ENCODE measurements at places on chromosomes 13 and 19. TPM values are rescaled to one million over a fixed set of nuclear protein-coding genes. Genes with fewer than 3 reads are reported as not detected.

DNA sequence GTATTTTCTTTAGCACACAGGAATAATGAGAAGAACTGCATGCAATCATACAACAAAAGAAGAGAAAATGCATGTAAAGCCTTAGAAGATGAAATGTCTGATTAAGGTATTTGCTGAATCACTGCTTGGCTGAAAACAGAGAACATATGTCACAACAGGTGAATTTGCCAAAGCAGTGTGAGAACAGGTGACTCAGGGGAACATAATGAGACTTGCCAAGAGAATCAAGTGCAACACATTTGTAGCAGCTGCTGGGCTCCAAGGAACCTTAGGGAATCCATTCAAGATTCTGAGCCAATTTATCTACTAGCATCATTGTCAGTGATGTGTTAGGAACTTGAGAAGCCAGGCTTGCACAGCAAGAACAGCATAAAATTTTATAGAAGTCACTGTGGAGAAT lies 273.1 kb downstream of the PCDH20 start:
- DNase-seq: peak; percentile 44

DNA sequence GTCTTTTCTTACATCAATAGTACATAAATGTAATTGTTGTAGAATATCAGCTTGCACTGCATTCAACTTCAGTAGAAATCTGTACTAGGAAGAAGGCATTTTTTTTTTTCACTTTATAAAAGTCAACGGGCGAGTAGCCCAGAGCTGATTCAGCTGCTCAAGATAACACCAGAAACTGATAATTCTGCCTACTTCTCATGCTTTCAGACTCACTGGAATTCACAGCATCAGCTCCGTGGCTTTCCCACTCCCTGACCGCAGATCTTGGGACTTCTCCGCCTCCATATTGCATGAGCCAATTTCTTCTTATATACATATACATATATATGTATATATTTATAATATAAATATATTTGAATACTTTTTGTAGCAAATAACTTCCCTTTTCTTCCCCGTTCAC lies 263.1 kb upstream of the RXFP2 start:
- DNase-seq: no peak

DNA sequence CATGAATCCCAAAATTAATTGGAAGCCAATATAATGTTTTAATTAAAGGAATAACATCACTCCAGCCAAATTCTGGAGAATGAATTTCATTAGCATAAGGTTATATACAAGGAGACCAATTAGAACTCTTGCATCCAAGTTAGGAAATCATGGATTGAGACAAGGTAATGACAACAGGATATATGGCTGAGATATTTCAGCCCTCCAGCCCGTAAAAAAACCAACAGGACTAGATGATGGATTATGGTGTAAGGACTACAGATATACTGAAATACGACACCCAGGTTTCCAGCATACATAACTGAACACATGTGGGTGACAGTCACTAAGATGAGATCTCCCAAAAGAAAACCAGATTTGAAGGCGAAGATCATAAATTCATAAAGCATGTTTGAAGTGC lies 56.5 kb downstream of the TSC22D1 start:
- no peak for DNase-seq

The RNASEH2A gene
- 15.8 TPM for total RNA-seq

The DNAAF3 gene
- 0.31 TPM for total RNA-seq

GRCh38 chr13:94168783-94169453 lies 310.6 kb downstream of the DCT start:
- DNase-seq: no peak

- no peak for DNase-seq
Measured at GRCh38 chr19:42286349-42287016, 15.4 kb upstream of the PRR19 start.

DNA sequence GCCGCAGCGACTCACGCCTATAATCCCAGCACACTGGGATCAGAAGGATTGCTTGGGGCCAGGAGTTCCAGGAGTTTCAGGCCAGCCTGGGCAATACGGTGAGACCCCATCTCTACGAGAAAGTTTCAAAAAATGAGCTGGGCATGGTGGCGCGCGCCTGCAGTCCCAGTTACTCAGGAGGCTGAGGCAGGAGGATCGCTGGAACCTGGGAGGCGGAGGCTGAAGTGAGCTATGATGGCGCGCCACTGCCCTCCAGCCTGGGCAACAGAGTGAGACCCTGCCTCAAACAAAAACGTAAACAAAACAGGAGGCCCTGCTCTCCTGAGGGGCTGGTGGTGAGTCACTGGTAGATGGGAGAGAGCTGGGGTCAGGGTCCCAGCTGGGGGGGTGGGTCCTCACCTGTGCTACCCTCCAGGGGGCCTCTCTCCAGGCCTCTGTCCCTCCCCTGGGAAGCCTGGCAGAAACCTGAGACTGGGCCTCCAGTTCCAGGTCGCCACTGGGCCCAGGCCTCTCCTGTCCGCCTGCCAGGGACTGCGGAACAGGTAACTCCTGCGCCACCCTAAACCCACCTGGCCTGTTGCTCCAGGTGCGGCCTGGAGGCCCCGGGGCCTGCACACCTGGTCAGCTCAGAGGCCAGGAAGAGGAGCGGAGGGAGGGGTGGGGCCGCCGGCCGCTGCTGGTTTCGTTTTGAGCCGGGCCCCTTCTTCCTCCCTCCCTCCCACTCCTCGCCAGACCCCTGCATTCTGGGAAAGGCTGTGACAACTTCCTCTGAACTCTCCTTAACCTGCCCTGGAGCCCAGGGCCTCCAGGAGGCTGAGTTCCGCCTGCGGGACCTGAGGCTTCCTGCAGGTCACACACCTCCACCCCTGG lies 17.2 kb upstream of the ZBTB7A start:
- no peak for DNase-seq

The LILRA1 gene
- 0.16 TPM for total RNA-seq

DNA sequence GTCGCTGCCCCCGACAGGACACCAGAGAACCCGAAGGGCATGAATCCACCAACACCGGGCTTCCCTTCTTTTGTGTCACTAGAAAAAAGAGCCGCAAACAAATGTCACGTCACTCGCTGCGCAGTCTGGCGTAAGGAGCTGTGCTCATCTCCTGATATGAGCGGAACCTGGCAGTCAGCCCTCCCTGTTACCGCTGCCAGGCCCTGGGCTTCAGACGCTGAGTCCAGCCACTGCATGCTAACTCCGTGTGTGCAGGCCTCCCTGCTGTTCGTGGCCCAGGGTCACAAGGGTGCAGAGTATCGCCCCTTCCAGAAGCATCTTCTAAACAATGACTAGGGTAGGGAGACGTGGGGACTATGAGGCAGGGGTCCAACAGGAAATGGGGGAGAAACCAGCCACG lies 71.3 kb downstream of the SLC7A1 start:
- no peak for DNase-seq

DNA sequence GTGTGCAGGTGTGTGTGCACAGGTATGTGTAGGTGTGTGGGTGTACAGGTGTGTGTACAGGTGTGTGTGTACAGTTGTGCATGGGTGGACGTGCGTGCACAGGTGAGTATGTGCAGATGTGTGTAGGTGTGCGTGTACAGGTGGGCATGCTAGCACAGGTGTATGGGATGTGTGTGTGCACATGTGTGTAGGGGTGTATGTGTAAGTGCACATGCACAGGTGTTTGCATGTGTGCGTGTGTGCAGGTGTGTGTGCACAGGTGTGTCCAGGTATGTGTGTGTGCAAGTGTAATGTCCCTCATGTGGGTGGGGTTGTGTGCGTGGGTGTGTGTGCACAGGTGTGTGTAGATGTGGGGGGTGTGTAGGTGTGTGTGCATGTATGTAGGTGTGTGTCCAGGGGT lies 27.5 kb upstream of the TFDP1 start:
- no peak for DNase-seq

DNA sequence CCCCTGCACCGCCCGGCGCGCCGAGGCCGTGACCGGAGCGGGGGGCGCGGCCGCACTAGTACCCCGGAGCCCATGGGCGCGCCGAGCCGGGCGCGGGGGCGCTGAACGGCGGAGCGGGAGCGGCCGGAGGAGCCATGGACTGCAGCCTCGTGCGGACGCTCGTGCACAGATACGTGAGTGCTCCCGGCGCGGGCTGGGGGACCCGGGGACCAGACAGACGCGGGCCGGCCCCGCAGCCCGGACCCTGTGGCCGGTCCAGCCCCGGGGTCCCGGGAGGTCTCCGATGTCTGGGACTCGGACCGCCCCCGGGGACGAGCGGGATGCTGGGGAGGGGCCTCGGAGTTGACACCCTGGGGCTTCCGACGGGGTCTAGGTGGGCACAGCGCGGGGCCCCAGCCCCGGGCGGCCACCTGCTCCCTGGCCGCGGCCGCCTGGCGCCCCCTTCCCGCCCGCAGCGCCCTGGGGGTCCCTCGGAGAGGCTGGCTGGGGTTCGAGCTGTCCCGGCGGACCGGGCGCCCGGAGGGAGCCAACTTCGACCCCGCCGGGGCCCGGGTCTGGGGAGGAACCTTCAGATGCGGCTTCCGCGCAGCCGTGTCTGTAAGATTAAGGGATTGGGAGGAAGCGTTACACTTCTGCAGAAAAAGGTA lies 568 bp downstream of the ATP11A start:
- no peak for DNase-seq

GRCh38 chr19:19515642-19516519 lies at the start of gene NDUFA13:
Gene NDUFA13 (plus strand): TSS chr19:19516225. CDS start chr19:19516239, 14 bp downstream.
- peak; percentile 87 for DNase-seq

The ATP1A3 gene
- total RNA-seq: 153 TPM

DNA sequence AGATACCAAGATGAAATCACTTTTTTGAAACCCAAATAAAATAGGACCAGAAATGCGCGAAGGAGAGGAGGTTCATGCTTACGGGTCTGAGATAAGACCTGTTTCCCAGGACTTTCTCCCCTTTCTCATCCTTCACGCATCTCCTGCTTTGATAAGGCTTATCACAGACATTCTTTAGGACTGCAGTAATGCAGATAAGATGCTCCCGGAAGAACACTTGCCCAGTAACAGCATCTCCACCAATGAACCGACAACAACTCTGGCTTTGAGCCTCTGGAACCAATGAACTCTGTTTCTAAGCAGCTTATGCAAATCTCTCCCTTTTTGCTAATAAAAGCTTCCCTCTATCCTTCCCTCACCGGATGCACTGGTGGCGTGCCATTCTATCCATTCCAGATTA lies 783.4 kb upstream of the ARGLU1 start:
- DNase-seq: no peak

DNA sequence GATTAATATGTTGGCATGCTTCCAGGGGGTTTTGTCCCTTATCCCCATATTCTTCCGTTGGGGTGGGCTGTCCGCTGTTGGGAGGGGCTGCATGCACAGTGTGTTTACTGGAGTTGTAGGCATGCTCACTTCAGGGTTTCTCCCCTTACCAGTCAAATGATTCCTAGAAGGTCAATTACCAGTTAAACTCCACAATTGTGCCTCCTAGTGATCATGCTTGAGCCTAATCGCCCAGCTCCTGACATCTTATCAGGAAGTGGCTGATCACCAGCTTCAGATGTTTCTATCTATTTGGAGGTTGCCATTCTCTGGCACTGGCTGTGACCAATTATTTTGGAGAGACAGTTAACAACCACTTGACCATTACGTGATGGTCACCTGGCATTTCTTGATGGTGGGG lies 1090.0 kb downstream of the SLITRK5 start:
- DNase-seq: no peak

DNA sequence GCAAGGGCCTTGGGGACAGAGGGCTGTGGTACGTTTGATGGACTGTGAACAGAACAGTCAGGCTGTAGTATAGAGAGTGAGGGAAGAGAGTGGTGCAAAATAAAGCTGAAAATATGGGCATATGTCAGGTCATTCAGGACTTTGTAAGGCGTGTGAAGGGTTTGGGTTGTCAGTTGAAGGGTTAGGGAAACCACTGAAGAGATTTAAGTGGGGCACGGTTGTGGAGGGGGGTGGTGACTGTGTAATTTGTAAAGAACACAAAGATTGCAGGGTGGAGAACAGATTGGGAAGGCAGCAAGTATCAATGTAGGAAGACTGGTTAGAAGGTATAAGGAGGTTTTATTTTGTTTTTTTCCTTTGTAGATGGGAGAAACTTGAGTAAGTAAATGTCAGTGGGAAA lies 349.8 kb downstream of the DLEU7 start:
- no peak for DNase-seq

The MBD3L2 gene
- total RNA-seq: not detected

The ACP5 gene
- 0.78 TPM for total RNA-seq

The ZNF497 gene
- total RNA-seq: 5.9 TPM

The LILRA5 gene
- total RNA-seq: 0.78 TPM

GRCh38 chr19:17755443-17755890 lies 4.2 kb downstream of the FCHO1 start:
- DNase-seq: no peak

The SLC44A2 gene
- total RNA-seq: 25.9 TPM

- no peak for DNase-seq
Measured at GRCh38 chr13:90999401-90999800, 348.1 kb upstream of the MIR17HG start.

DNA sequence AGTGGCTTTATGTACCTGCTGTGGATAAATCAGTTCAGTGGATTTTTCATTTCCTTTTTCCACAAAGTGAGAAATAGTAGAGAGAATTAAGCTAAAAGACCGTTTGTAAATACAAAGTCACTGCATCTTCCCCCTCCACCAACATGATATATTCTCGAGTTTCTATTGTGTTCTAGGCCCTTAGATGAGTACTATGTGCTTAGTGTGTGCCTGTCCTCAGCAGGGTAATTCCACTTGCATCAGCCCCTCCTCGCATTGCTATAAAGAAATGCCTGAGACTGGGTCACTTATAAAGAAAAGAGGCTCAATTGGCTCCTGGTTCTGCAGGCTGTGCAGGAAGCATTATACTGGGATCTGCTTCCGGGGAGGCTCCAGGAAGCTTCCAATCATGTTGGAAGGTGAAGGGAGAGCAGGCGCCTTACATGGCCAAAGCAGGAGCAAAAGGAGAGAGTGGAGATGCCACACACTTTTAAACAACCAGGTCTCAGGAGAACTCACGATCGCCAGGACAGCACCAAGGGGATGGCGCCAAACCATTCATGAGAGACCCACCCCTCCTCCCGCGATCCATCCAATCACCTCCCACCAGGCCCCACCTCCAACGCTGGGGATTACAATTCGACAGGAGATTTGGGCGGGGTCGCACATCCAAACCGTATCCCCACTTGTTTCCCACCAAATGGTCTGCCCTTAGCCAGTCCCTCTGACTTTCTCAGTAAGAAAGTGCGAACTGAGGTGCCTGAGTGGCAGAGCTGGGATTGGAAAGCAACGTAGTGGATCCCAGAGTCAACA lies 102.3 kb upstream of the ABCC4 start:
- DNase-seq: no peak

The ZNF264 gene
- 27.5 TPM for total RNA-seq

DNA sequence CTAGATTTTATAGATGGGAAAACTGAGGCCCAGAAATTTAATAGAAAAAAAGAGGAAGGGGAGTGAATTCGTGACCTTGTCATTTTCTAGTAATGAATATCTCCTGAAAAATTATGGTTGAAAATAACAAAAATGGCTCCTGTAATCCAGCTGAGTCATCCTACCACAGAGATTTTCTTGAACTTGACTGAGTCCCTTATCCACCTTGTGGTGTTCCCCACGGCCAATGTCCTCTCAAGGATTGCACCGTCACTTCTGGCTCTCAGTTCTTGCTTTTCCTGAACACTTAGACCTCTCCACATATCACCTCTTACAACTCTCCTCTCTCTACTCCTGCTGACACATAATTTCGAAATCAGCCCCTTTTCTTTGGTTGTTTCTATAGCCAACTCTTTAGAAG lies 1.2 kb upstream of the KATNAL1 start:
- DNase-seq: no peak

The PTH2 gene
- not detected for total RNA-seq

- DNase-seq: peak; percentile 98
Measured at GRCh38 chr19:56121180-56122167, at the start of gene ZNF787. Gene ZNF787 (minus strand): TSS chr19:56121295. CDS start chr19:56103217, 18,078 bp downstream.

The FUT3 gene
- total RNA-seq: not detected

- DNase-seq: no peak
Measured at GRCh38 chr13:113766035-113766800, 7.2 kb downstream of the TMEM255B start.
